ENCODE measurements at places on chromosomes 2 and 18. TPM values are rescaled to one million over a fixed set of nuclear protein-coding genes. Genes with fewer than 3 reads are reported as not detected.

Gene LRP2
- total RNA-seq, result 0.04 TPM

Gene HOXD13
- total RNA-seq, result not detected

Gene FBXO48
- total RNA-seq, result 0.67 TPM

Gene TLX2
- not detected for total RNA-seq

Gene FEV
- total RNA-seq, result 2.1 TPM

Gene TUBA3D
- total RNA-seq, result not detected

Gene KLHL14
- total RNA-seq, result 0.95 TPM

Gene ALLC
- total RNA-seq, result not detected

Gene CHRNG
- total RNA-seq, result not detected

Gene UCN
- total RNA-seq, result not detected

Gene DNAJC5G
- total RNA-seq, result 0.38 TPM

Gene RPL37A
- total RNA-seq, result 1,460 TPM

Gene AP1S3
- total RNA-seq, result 27.4 TPM

Gene ASB18
- not detected for total RNA-seq

Gene PDCD1
- 1.7 TPM for total RNA-seq

Gene DCDC2C
- not detected for total RNA-seq

Gene CXCR1
- total RNA-seq, result not detected

Gene CFAP221
- total RNA-seq, result 0.38 TPM

Gene SPP2
- total RNA-seq, result not detected

Gene CD207
- 1.1 TPM for total RNA-seq

Gene STPG4
- not detected for total RNA-seq

Gene SPHKAP
- total RNA-seq, result not detected

Gene FZD7
- total RNA-seq, result 3.3 TPM

Gene IL1RL1
- 7.6 TPM for total RNA-seq

Gene MAL
- 1,903 TPM for total RNA-seq

Gene ANKZF1
- 10.2 TPM for total RNA-seq

Gene CTDSP1
- 58.0 TPM for total RNA-seq

Gene EML6
- 1.2 TPM for total RNA-seq

Gene CFAP65
- not detected for total RNA-seq

Gene ATP6V1B1
- total RNA-seq, result 1.2 TPM

Gene RUFY4
- not detected for total RNA-seq

Gene EEF1B2
- 497 TPM for total RNA-seq

Gene KCNIP3
- 0.15 TPM for total RNA-seq

Gene LTBP1
- total RNA-seq, result 69.4 TPM

Gene ACVR1
- total RNA-seq, result 4.7 TPM

All from esophagus squamous epithelium (tissue), 5 donors.